ENCODE measurements at places on chromosomes 11 and 22.

DNA sequence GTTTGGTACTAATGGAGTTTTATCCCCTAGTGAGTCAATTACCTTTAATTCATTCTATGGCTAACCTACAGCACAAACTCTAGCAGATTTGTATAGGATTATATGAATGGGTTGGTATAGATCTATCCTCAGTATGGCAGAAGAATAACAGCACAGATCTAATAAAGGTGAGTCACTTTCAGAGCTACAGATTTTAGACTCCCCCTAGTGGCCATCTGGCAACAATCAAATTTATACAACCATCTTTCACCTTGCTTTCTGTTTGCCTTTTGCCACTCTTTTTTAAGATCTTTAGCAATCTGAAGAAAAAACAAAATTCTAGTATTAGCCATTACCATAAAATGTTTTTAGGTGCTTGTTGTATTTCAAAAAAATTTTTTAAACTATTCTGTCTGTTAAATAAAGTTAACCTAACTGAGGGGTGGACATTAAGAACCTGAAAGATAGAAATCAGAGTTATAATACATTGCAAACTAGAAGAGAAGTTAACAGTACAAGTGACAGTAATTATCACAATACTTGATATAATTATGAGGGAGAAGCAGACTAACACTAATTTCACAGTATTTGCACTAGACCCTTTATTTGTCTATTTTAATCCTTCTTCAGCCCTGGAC, 25.8 kb downstream of the DDIAS start:
- no peak for DNase-seq

- DNase-seq: no peak
Observed at GRCh38 chr22:46309526-46310085, 12.9 kb downstream of the GTSE1 start.

- no peak for DNase-seq
Observed at GRCh38 chr11:57368106-57368844, 12.7 kb downstream of the PRG3 start.

- no peak for DNase-seq
Observed at GRCh38 chr11:75793966-75794365, 21.0 kb upstream of the UVRAG start.

GRCh38 chr22:19679522-19680101, 34.7 kb upstream of the SEPTIN5 start:
- DNase-seq: no peak

DNA sequence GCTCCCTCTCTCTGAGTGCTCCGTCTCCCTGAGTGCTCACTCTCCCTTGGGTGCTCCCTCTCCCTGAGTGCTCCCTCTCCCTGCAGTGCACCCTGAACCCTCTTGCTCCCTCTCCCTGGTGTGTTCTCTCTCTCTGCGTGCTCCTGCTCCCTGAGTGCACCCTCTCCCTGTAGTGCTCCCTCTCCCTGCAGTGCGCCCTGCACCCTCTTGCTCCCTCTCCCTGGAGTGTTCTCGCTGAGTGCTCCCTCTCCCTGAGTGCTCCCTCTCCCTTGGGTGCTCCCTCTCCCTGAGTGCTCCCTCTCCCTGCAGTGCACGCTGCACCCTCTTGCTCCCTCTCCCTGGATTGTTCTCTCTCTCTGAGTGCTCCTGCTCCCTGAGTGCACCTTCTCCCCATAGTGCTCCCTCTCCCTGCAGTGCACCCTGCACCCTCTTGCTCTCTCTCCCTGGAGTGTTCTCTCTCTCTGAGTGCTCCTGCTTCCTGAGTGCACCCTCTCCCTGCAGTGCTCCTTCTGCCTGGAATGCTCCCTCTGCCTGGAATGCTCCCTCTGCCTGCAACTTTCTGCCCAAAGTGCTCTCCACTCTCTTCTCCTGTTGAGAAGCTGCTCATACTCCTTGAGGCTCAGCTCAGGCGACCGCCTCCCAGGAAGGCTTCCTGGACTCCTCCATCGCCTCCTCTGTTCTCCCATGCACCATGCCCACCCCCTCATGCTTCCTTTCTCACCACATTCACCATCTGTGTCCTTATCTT, 48.4 kb upstream of the WNT7B start:
- no peak for DNase-seq

DNA sequence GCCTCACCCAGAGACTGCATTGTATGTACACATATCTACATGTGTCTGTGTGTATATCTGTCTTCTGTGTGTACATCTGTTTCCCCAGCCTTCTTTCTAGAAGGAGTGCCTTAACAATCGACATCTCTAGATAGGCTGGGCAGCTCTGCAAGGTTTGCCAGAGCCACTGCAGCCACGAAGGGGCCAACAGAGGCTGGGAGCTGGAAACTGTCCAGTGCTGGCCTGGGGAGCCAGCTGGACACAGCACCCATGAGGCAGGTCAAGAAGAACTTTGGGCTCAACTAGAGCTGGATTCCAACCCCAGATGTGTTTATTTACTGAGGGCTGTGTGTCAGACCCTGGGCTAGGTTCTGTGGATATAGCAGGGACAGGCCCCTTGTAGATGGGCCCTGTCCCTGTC, 3.3 kb downstream of the SGSM1 start:
- DNase-seq: no peak

DNA sequence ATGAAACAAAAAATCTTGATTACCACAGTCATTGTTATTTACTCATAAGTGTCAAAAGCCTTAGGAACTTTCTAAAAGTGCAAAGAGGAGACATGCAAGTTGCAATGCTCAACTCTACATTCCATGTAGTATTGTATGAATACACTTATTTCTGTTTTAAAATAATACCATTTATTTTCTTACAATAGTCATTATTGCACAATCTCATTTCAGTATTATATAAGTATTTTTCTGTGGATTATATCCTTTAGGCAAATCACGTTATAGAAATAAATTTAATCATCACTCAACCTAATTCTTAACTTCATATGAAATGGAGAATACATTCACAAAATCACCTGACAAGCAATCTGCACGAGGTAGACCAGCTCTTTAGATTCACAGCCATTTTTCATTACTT, 98.8 kb downstream of the ARHGAP32 start:
- DNase-seq: no peak

GRCh38 chr11:29534836-29535235, 482.0 kb downstream of the KCNA4 start:
- no peak for DNase-seq

Measured in NCI-H1436 treated with DMSO at 0.1 percent for 48 hours (cell line).